ENCODE measurements at places on chromosomes 4 and X.

GRCh38 chr4:4868040-4868757 lies 8.7 kb downstream of the MSX1 start:
- DNase-seq = no peak

GRCh38 chr4:169160825-169161224 lies 109.9 kb downstream of the SH3RF1 start:
- DNase-seq = no peak

DNA sequence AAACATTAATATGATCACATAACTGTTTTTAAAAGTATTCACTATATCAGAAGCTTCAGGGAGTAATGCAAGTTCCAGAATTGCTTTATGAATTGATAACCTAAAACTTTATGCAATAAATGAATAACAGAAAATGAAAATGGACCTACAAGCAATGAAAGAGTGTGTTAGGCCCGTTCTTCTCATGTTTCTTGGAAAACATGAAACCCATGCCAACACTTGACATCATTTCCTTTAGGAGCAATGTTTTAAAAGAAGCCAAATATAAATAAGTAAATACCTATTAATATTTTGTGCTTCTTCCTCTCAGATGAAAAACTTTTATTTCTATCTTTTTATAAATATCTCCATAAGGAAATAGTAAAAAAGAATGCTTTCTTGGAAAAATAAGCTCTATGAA lies 123.0 kb upstream of the GALNT7 start:
- DNase-seq = no peak

GRCh38 chrX:118865231-118865630 lies 41.6 kb downstream of the ZCCHC12 start:
- DNase-seq = no peak
